Activated T-helper 1 cell treated with anti-CD3 and anti-CD28 coated beads, Interleukin-12 subunit alpha, Interleukin-12 subunit beta, Interleukin-2, Interleukin-4 antibody, amounts not matched to agents 30 ng/mL and 10 ng/mL and 1 ng/mL, durations not matched to agents 14 hours and 24 hours and 36 hours (primary cell): ENCODE measurements at places on chromosomes 3 and 15. TPM values are rescaled to one million over a fixed set of nuclear protein-coding genes. Genes with fewer than 3 reads are reported as not detected.

GRCh38 chr3:115779011-115779410 is 155.7 kb downstream of the GAP43 start:
- H3K27ac ChIP-seq, result no peak overlapping the region
- peaks cover 2% of the 10 kb centered on the region for H3K27me3 ChIP-seq
- H3K4me1 ChIP-seq, result no peaks in the 10 kb centered on the region

- peak overlapping the region; percentile 49 for H3K4me3 ChIP-seq
- peaks cover 21% of the 10 kb centered on the region for H3K36me3 ChIP-seq
- H3K27ac ChIP-seq, result peak overlapping the region; percentile 82
- no peak for DNase-seq
- H3K27me3 ChIP-seq, result peaks cover 2% of the 10 kb centered on the region
- peaks cover 86% of the 10 kb centered on the region for H3K4me1 ChIP-seq
These were observed 7.5 kb downstream of the BMF start for GRCh38 chr15:40100947-40101905.

DNA sequence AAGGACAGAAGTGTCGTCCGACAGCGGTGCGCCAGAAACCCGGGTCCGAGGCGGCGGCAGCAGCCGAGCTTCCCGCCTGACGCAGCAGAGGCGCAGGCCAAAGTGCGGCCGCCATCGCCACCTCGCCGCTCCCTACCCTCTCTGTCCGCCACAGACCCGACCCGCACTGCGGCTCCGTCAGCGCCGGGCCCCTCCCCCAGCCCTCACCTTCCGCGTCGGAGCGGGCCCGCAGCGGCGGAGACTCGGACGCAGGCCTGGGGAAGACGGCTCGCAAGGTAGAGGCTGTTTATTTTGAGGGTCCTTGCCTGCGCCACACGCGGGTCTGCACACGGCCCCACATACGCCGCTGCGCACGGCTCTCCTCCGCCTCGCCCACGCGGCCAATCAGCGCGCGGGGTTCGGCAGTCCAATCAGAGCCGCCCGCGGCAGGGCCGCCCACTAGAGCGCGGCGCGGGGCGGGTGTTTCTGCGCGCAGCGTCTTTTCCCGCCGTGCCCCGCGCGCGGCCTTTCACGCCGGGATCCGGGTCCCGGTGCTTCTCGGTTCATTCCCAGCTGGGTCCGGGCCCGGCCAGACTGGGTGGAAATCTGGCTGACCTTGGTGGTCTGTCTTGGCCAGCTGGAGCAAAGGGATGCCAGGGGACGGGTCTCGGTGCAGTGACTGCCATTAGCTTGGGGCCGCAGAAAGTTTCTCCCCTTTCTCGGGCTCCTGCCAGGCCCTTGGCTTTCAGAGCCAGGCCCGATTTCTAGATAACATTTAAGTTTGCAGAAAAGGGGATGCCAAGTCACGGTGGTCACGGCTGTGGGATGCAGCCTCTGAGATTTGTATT is at the start of gene CNBP:
CNBP (minus strand) TSS at position 328 of the 827 bp plus-strand sequence. CDS start 12,139 bp downstream, outside the sequence.
- H3K27me3 ChIP-seq, result no peaks in the 10 kb centered on the region
- H3K36me3 ChIP-seq, result peaks cover 34% of the 10 kb centered on the region
- H3K4me3 ChIP-seq, result peak within 1 kb of the TSS; percentile 97
- H3K27ac ChIP-seq, result peak within 1 kb of the TSS; percentile 98

DNA sequence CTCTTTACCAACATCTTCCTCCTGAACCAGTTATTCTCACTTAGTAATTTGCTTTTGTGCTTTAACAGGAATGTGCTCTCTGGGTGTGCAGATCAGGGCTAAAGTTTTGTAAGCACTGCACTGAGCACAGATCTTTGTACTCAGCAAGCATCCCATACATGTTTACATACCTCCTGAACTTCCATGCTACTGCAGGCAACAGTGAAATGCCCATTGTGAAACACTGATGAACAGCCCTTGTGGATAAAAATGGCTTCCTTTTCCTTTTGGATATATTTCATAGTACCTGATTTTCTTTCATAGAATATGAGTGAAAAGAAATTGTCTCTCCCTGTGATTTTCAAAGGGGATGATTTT is 855.9 kb downstream of the MCTP2 start:
- no peaks in the 10 kb centered on the region for H3K4me1 ChIP-seq
- no peaks in the 10 kb centered on the region for H3K27me3 ChIP-seq
- no peak for DNase-seq

GRCh38 chr15:63321462-63321861 is 44.1 kb downstream of the APH1B start:
- H3K4me3 ChIP-seq, result no peak overlapping the region
- no peak overlapping the region for H3K27ac ChIP-seq
- H3K36me3 ChIP-seq, result no peaks in the 10 kb centered on the region
- peaks cover 9% of the 10 kb centered on the region for H3K27me3 ChIP-seq
- DNase-seq, result no peak

The TM6SF1 gene
- 4.5 and 5.2 TPM in 2 replicates for total RNA-seq
